ENCODE measurements at places on chromosomes 3 and 15. TPM values are rescaled to one million over a fixed set of nuclear protein-coding genes. Genes with fewer than 3 reads are reported as not detected.

Gene PBRM1
- 93.6 TPM for total RNA-seq

Gene PAQR5
- 4.8 TPM for total RNA-seq

Gene CCR9
- total RNA-seq: not detected

Gene CSPG4
- 15.3 TPM for total RNA-seq

Gene CMTM8
- total RNA-seq: not detected

Gene PATL2
- 0.44 TPM for total RNA-seq

Gene FOXL2
- total RNA-seq: 18.2 TPM

Gene TLR9
- total RNA-seq: not detected

Gene GPR149
- not detected for total RNA-seq

Gene FES
- 8.8 TPM for total RNA-seq

Gene SMAD6
- total RNA-seq: 1.7 TPM

Gene C3orf49
- total RNA-seq: not detected

Gene AGBL1
- not detected for total RNA-seq

All from placental pericyte (primary cell).